GM20000 (cell line): ENCODE measurements at places on chromosomes 7 and 10.
A peak's percentile ranks its signal among the peaks of the same experiment; 100 is the strongest.

GRCh38 chr7:142188154-142188553, 69.7 kb downstream of the PRSS58 start:
- no peak for DNase-seq

GRCh38 chr7:34487391-34488115, 170.5 kb upstream of the NPSR1 start:
- no peak for DNase-seq

DNA sequence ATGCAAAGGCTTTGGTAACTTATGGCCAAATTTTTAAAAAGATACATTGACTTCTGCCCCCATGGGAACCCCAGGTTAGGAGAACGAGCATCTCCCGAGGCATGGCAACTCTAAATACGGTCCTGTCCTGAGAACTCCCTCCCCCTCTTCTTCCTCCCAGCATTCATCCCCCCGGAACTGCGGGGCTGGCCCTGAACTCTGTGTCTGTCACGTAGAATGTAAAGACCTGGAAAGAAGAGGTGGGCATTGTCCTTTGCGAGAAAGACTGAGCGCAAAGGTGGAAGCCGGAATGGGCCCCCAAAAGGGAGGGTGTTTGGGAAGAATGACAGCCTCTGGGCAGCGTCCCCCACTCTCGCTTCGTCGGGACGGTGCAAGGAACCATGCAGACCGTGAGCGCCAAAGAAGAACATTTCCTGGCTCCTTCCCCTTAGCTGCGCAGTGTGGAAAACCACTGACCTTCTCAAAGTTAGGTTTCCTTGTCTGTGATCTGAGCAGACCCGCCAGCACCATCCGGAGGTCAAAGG, 21.0 kb downstream of the SHH start:
- DNase-seq, result no peak

- DNase-seq, result no peak
Observed at GRCh38 chr10:130606001-130606405, 469.8 kb downstream of the GLRX3 start.

DNA sequence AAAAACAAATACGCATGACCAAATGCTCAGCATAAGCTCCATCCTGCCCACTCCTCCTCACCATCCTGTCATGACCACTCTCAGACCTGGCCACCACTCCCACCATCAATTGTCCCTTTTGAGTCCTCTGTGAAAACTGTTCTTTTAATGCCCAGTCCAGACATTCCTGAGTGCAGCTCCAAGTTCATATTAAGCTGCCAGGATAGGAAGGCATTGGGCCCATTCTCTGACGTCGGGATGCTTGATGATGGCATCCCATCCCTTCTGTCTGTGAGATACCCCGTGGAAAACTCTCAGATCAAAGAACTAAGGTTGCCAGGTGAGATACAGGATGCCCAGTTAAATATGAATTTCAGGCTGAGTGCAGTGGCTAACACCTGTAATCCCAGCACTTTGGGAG, 89.9 kb upstream of the KIF5B start:
- no peak for DNase-seq

DNA sequence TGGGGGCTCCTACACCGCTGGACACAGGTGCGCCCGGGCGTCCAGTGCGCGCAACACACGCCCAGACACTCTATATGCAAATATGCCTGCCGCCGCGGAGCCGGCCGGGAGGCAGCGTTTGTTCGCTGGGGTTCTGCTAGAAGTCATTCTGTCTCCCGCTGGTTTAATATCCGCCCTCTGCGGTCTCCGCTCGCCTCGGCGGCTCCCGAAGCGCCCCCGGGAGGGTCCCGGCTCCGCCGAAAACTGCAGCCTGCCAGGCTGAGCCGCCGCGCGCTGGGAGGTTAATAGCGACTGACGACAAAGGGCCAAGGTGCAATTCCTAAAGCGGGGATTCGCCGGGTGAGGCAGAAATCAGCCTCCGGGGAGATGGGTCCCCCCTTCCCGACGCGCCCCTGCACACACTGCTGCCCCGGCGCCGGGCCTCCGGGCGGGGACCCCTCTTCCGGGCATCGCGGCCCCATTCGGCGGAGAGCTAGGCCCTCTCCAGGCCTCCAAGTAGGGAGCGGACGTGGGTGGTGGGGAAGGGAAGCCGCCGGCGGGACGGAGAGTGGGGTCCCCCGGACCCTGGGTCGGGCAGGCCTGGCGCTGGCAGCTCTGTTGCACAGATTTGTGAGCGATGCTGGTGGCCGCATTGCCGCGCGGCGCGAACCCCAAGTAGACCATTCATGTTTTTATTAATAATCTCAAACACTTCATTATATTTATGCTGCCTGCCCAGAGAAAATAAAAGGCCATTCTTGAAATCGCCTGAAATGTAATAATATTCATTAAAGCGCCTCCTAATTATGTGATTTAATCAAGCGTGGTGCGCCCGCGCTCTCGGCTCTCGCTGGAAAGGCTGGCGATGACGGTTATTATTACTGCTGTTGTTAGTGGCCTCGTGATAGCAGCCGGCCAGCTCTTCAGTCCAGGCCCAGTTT, 9.1 kb downstream of the EN2 start:
- DNase-seq, result peak; percentile 59

GRCh38 chr7:38217672-38218071, 39.6 kb downstream of the STARD3NL start:
- DNase-seq, result no peak

- no peak for DNase-seq
Observed at GRCh38 chr10:127154831-127155620, 41.4 kb downstream of the INSYN2A start.

DNA sequence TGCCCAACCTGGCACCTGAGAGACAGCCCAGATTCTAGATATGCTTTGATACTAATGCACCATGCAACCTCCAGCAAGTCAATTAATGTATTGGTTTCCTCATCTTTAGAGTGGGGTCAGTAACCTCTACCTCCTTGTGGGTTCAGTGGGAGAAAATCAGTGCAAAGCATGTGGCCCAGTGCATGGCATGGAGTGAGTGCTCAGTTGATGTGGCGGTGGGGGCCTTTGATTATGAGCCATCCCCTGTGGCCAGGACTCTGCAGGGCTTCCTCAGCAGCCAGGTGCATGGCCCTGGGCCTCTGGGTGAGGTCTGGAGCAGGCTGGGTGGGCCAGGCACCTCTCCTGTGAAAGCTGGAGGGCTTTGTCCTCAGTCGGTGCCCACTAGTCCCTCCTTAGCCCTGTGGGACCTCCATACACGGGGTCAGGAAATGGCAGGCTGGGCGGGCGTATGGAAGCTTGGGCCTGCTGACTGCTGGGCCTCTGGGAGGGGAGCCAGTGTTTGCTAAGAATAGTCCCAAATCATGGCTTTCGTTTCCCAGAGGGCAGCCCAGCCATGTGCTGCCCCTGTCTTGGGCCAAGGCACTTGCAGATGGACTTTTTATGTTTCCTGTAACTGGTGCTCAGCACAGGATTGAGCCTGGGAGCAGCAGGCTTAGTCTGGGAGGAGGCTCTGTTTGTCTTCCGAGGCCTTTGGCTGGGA, 3.4 kb downstream of the PALD1 start:
- DNase-seq, result no peak

- DNase-seq, result no peak
Observed at GRCh38 chr10:48361176-48361575, 54.7 kb downstream of the MAPK8 start.

DNA sequence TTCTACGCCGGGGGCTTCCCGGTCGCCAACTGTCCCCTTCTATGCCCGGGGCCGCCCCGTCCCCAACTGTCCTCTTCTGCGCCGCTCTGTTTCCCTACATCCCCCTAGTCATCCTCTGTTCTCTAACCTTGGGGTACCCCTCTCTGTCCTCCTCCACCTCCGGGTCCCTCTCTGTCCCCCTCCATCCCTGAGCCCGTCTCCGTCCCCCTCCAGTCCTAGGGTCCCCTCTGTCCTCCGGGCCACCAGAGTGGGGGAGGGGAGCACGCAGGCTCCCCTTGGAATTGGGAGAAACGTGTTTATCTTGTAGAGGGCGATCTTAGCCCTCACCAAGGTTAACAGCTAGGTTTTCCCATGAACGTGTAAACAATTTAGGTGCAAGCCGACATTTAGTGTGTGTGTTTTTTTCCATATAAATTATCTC, 852 bp upstream of the KLF6 start:
- DNase-seq, result no peak

- peak; percentile 24 for DNase-seq
Observed at GRCh38 chr10:114550756-114551635, 107.1 kb downstream of the ABLIM1 start.

GRCh38 chr7:5354460-5355232, 69.0 kb downstream of the TNRC18 start:
- no peak for DNase-seq

- no peak for DNase-seq
Observed at GRCh38 chr7:157515342-157516041, 178.7 kb downstream of the DNAJB6 start.

DNA sequence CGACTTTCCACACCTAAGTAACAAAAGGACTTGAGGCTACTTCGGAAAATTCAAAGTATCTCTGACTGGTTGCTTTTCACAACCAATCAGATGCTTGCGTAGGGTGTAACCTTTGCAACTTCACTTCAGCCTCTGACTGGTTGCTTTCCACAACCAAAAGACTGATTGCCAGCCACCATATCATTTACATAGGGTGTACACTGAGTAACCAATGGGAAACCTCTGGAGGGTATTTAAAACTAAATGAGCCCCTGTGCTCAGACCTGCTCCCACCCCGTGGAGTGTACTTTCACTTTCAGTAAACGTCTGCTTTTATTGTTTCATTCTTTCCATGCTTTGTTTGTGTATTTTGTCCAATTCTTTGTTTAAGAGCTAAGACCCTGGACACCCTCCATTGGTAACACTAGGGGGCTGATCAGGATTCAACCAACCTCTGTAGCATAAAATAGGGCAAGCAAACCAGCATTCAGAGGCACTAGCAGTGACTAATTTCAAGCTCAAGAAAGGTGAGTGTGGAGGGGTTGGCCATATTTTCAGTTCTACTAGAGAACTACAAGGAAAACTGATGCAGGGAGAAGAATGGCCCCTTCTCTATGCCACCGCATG, 390.8 kb downstream of the POM121L12 start:
- no peak for DNase-seq

GRCh38 chr10:42645516-42645915, 7.1 kb upstream of the ZNF33B start:
- no peak for DNase-seq

- no peak for DNase-seq
Observed at GRCh38 chr10:129373718-129374117, 93.3 kb upstream of the MGMT start.

DNA sequence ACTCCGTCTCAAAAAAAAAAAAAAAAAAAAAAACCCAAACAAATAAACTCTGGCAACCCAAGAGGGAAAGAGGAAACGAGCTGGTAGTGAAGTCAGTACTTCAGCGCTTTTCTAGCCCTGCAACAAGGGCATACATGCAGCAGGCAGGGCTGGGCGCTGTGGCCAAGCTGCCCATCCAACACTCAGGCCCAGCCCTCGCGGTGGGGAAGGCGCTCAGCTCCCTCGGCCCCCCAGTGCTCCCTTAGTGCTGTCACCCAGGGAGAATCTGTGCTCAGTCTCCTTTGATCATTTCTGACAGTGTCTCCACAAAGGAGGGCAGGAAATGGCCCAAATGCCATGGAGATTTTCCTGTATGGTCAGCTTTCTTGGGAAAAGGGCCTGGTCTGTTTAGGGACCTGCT, 97.2 kb downstream of the SMURF1 start:
- DNase-seq, result no peak

DNA sequence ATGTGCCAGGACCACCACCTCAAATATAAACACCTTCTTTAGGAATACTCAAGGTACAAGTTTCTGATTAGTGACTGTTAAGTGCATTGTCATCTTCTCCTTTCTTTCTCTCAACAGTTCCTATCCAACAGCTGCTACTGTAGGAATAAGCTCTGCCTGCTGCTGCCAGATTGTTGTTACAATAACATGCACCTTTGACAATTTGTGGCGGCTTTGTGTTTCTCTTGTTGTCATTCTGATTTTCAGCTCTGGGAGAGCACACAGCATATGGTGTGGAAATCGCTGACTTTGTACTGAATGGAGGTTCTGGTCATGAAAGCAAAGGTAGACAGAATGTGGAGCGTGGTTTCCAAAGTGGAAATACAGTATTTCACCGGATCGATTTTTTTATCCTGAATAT, 182.8 kb downstream of the SEC23IP start:
- no peak for DNase-seq

DNA sequence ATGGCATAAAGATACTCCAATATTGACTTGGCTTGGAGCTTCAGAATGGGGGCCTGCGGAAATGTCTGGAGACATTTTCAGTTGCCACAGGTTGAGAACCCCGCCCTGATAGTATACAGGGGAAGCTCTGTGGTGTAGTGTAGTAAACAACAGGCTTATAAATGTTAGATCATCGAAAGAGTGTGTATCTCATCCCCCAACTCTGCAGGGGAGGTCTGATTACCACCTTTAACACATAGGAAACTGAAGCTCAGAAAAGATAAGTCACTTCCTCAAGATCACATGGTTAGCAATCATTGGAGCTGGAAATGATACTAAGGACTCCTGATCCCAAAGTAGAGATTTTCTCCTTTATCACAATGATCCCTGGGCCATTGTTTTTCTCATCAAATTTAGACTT, 144.5 kb upstream of the BMPER start:
- DNase-seq, result no peak

DNA sequence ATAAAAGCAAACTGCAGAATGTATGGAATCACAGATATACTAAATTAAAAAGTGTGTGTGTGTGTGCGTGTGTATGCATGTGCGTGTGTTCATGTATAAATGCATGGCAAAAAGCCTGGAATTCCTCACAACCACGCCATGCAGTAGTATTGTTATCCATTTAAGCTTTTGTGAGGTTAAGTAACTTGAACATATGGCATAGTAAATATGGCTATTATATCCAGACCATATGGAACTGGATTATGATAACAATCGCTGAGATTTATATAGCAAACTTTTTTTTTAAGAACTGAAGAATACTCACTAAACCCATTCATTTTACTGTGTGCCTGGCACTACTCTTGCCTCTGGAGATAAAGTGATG, 22.3 kb upstream of the NANOS1 start:
- DNase-seq, result no peak

DNA sequence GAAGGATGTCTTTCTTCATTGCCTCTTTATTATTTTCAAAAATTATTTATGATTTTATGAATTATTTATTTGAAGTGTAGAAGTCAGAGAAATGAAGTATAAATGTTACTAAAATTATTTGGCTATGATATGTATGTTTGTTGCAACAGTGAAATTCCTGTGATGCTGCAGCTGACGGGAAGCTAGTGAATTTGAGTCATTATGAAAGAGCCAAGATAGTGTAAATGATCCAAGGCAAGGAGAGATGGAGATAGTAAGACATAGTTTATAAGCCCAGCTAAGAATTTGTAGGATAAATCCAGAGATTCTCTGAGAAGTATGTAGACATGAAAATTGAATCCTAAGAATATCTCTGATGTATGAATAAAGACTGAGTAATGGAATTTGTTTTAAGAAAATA, 30.8 kb downstream of the CASD1 start:
- no peak for DNase-seq
